ENCODE measurements at places on chromosomes 2 and 18. TPM values are rescaled to one million over a fixed set of nuclear protein-coding genes. Genes with fewer than 3 reads are reported as not detected.

The NYAP2 gene
- total RNA-seq: not detected

- H3K27ac ChIP-seq: no peak overlapping the region
- H3K4me1 ChIP-seq: no peaks in the 10 kb centered on the region
- DNase-seq: no peak
Observed at GRCh38 chr2:196839574-196839973, 30.4 kb upstream of the C2orf66 start.

The IL18R1 gene
- total RNA-seq: 3.1 TPM

The PRKAG3 gene
- total RNA-seq: 0.32 TPM

DNA sequence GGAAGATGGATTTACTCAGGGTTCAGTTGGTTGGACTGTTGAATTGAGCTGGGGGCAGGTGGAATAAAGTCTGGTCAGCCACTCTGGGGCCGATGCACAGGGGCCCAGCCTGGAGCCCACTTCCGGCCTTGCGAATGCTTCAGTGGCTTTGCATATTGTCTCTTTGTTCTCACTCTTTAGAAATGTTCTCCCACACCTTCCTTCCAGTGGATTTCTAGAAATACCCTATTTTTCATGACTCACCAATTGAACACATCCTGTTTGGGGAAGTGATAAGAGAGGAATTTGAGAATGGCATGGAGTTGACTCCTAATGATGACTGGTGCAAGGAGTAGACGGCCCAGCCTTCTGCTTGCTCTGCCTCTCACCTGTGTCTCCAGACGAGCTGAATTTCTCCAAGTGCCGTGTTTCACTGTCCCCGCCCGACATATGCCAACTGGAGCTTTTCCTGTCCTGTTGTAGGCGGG, 28.1 kb downstream of the ASAP2 start:
- H3K27ac ChIP-seq: no peak overlapping the region
- no peak for DNase-seq
- H3K27me3 ChIP-seq: no peaks in the 10 kb centered on the region
- no peak overlapping the region for H3K4me3 ChIP-seq
- H3K36me3 ChIP-seq: no peaks in the 10 kb centered on the region

GRCh38 chr2:111903930-111904439, 5.6 kb downstream of the MERTK start:
- no peaks in the 10 kb centered on the region for H3K27me3 ChIP-seq
- H3K4me3 ChIP-seq: no peak overlapping the region
- peaks cover 11% of the 10 kb centered on the region for H3K4me1 ChIP-seq
- no peak for DNase-seq
- no peaks in the 10 kb centered on the region for H3K36me3 ChIP-seq

The UCN gene
- 1.6 TPM for total RNA-seq

- no peak for DNase-seq
- no peaks in the 10 kb centered on the region for H3K36me3 ChIP-seq
- no peak overlapping the region for H3K4me3 ChIP-seq
- H3K4me1 ChIP-seq: no peaks in the 10 kb centered on the region
- H3K27ac ChIP-seq: no peak overlapping the region
Observed at GRCh38 chr2:180647621-180648020, 332.8 kb upstream of the UBE2E3 start.

DNA sequence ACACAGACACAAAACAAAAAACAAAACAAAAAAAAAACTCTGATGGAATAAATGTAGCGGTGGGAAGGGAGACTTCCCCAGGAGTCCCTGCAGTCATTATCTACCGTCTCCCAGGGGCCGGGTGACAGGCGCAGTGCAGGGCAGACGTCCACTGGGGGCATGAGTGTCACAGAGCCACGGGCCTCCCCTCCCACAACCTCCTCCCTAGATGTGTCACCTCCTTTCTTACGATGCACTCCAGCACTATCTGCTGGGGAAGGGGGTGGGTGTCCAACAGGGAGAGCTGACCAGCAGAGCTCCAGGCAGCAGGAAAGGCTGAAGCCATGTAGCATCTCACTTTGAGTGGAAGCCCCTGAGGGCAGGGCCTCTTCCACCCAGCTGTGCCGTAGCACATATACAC, 84.5 kb downstream of the LONRF2 start:
- no peak overlapping the region for H3K4me3 ChIP-seq
- DNase-seq: no peak
- H3K36me3 ChIP-seq: no peaks in the 10 kb centered on the region

The C2orf66 gene
- not detected for total RNA-seq

- H3K27me3 ChIP-seq: no peaks in the 10 kb centered on the region
- no peaks in the 10 kb centered on the region for H3K36me3 ChIP-seq
- DNase-seq: no peak
- no peak overlapping the region for H3K4me3 ChIP-seq
Observed at GRCh38 chr2:58893656-58894351, 652.7 kb upstream of the FANCL start.

GRCh38 chr2:96631804-96632435, 6.2 kb downstream of the KANSL3 start:
- no peaks in the 10 kb centered on the region for H3K36me3 ChIP-seq
- no peak overlapping the region for H3K4me3 ChIP-seq
- H3K27ac ChIP-seq: no peak overlapping the region
- H3K27me3 ChIP-seq: no peaks in the 10 kb centered on the region
- peaks cover 3% of the 10 kb centered on the region for H3K4me1 ChIP-seq
- DNase-seq: no peak

- H3K27me3 ChIP-seq: no peaks in the 10 kb centered on the region
- H3K4me3 ChIP-seq: no peak overlapping the region
- no peaks in the 10 kb centered on the region for H3K4me1 ChIP-seq
- no peak for DNase-seq
- H3K27ac ChIP-seq: no peak overlapping the region
- no peaks in the 10 kb centered on the region for H3K36me3 ChIP-seq
Observed at GRCh38 chr2:161844822-161845221, 220.6 kb downstream of the SLC4A10 start.

The RAPGEF4 gene
- 6.8 TPM for total RNA-seq

DNA sequence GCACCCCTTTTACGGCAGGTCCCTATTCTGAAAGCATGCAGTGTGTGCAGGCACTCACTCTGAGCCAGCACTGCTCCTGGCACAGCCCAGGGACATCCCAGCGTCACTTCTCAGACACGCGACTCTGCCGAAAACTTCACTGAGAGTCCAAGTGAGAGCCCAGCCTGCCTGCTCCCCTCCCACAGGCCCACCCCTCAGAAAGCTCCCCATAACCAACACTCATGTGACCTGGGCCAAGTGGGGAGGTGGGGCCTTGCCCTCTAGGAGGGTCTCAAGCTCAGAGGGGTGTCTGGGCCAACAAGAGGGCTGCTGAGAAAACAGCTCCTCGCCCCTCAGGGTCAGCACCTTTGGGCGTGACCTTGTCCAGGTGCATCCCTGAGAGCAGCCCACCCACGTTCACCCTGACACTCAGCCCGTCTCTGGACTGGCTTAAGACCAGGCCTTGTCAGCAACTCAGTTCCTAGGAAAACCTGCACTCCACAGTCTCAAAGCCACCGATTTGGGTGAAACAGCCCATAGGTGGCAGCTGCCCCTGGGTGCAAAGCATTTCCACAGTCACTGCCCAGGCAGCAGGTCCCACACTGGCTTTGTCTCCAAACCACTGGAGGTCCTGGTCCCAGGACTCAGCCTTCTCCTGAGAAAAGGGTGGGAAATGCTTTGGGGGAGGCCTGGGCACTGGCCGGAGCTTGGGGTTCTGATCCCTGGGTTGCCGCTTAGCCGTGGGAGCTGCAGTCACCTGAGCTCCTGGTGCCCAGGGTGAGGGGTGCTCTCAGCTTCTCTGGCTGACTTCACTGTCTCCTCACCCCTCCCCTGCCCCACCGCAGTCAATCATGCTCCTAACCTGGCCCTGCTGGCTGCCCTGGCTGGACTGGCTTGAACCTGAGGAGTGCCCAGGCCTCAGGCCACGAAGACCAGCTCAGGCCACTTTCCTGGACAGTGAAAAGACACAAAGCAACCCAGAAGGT, 209.6 kb downstream of the HDAC4 start:
- H3K27ac ChIP-seq: no peak overlapping the region
- no peak overlapping the region for H3K4me3 ChIP-seq
- no peak for DNase-seq
- no peaks in the 10 kb centered on the region for H3K27me3 ChIP-seq

- peaks cover 2% of the 10 kb centered on the region for H3K4me1 ChIP-seq
- H3K4me3 ChIP-seq: no peak overlapping the region
- no peak for DNase-seq
- no peaks in the 10 kb centered on the region for H3K27me3 ChIP-seq
Observed at GRCh38 chr2:215921895-215922294, 91.5 kb downstream of the MREG start.

DNA sequence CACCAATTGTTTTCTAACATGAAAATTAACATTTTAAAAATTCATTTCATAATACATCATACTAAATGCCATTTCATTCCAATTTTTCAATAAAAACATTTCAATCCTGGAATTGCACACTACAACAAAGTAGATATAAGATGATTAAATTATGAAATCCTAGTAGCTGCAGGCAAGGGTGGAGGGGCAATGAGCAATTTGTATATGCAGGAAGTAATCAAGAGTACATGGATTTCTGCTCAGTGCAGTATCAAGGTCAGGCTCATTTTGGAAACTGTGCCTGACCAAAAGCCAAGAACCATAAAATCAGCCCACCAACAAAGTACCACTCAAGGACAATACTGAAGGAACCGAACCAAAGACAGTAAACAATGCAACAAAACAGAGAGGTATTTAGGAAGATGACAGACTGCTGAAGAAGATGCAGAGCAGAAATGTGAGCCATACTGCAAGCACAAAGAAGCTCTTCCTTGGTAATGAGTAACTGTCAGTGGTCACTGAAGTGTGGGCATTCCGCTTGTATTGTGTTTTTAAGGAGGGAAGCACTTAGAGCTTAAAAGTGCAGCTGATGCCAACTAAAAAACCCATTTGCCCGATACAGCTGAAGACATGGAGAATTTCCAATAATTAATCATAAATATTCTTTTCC, 34.5 kb upstream of the DSEL start:
- DNase-seq: no peak
- H3K27me3 ChIP-seq: no peaks in the 10 kb centered on the region
- H3K27ac ChIP-seq: no peak overlapping the region

The ARMC9 gene
- total RNA-seq: 24.8 TPM

DNA sequence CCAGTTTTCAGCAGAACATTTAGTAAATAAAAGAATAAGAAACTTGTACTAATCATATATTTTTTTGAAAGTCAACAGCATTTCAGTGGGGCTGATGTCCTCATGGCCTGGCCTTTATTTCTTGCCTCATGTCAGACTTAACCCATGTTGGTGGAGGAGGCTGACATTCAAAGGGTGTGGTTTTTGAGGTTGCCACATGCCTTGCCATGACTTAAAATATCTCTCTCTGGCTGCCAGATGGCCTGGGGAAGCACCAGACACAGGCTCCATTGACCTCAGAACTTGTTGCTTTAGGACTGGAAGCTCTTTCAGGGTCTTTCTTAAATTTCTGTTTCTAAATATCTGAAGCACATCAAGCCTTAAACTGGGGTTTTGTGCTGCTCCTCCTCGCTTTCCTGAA, 32.5 kb upstream of the CD28 start:
- no peak overlapping the region for H3K27ac ChIP-seq
- no peak for DNase-seq
- H3K4me1 ChIP-seq: no peaks in the 10 kb centered on the region
- H3K36me3 ChIP-seq: no peaks in the 10 kb centered on the region
- H3K4me3 ChIP-seq: no peak overlapping the region
- no peaks in the 10 kb centered on the region for H3K27me3 ChIP-seq

The SATB2 gene
- 3.8 TPM for total RNA-seq

- no peaks in the 10 kb centered on the region for H3K27me3 ChIP-seq
- H3K27ac ChIP-seq: no peak overlapping the region
- H3K4me3 ChIP-seq: no peak overlapping the region
- no peak for DNase-seq
- no peaks in the 10 kb centered on the region for H3K36me3 ChIP-seq
Observed at GRCh38 chr2:67561457-67561965, 164.4 kb downstream of the ETAA1 start.

DNA sequence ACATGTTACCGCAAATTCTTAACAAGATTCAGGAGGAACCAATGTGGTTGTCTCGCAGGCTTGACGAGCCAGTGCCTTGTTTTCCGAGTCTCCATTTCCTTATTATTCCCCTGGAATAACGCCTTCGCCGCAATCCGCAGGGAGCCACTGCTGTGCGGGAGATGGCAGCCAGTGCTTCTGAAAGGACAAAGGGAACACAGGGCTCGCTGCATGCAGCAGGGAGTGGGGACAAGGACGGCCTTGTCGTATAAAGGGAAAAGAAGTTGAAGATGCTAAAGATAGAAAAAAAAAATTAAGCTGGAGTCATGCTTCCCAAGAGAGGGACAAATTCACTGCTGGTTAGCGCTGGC, 221.4 kb downstream of the NDUFA10 start:
- H3K27me3 ChIP-seq: no peaks in the 10 kb centered on the region
- no peak overlapping the region for H3K4me3 ChIP-seq
- H3K27ac ChIP-seq: no peak overlapping the region
- H3K36me3 ChIP-seq: no peaks in the 10 kb centered on the region
- DNase-seq: no peak
- no peaks in the 10 kb centered on the region for H3K4me1 ChIP-seq

- no peak overlapping the region for H3K4me3 ChIP-seq
- H3K36me3 ChIP-seq: no peaks in the 10 kb centered on the region
- H3K27ac ChIP-seq: no peak overlapping the region
- no peak for DNase-seq
- H3K27me3 ChIP-seq: no peaks in the 10 kb centered on the region
Observed at GRCh38 chr2:39506215-39506614, 69.1 kb upstream of the MAP4K3 start.

- no peaks in the 10 kb centered on the region for H3K36me3 ChIP-seq
- H3K4me1 ChIP-seq: no peaks in the 10 kb centered on the region
- DNase-seq: no peak
- H3K27ac ChIP-seq: no peak overlapping the region
- H3K27me3 ChIP-seq: no peaks in the 10 kb centered on the region
- no peak overlapping the region for H3K4me3 ChIP-seq
Observed at GRCh38 chr2:204914708-204915107, 369.4 kb downstream of the PARD3B start.

DNA sequence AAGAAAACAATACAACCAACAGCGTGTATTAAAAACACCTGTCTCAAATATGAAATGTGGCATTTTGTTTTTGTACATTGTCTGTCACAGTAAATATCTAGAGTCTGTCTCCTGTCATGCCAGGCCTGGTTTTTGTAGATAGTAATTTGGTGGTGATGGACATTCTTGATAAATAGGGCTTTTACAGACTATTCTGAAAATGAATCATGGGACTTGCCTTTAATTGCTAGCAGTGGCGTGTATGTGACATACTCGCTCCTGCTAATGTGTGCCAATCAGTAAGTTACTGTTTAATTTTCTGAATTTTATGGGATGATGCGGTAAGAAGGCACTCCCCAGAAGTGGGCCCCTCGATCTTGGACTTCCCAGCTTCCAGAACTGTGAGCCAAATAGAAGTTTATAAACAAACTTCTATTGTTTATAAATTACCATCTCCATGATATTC, 83.7 kb downstream of the TANC1 start:
- no peak overlapping the region for H3K27ac ChIP-seq
- H3K36me3 ChIP-seq: no peaks in the 10 kb centered on the region
- peaks cover 9% of the 10 kb centered on the region for H3K4me1 ChIP-seq
- no peak for DNase-seq
- no peaks in the 10 kb centered on the region for H3K27me3 ChIP-seq

- DNase-seq: no peak
- H3K4me1 ChIP-seq: no peaks in the 10 kb centered on the region
- H3K4me3 ChIP-seq: no peak overlapping the region
- no peaks in the 10 kb centered on the region for H3K27me3 ChIP-seq
- H3K27ac ChIP-seq: no peak overlapping the region
Observed at GRCh38 chr2:174286172-174286571, 37.8 kb upstream of the OLA1 start.
